ENCODE measurements at places on chromosomes 4 and X.

GRCh38 chrX:41381685-41382084, 47.7 kb downstream of the DDX3X start:
- DNase-seq: no peak

GRCh38 chr4:178185517-178185916, 743.3 kb upstream of the AGA start:
- no peak for DNase-seq

GRCh38 chrX:129653971-129654651, 645 bp downstream of the APLN start:
- DNase-seq: no peak

GRCh38 chr4:170775851-170776250, 686.1 kb upstream of the AADAT start:
- DNase-seq: no peak

DNA sequence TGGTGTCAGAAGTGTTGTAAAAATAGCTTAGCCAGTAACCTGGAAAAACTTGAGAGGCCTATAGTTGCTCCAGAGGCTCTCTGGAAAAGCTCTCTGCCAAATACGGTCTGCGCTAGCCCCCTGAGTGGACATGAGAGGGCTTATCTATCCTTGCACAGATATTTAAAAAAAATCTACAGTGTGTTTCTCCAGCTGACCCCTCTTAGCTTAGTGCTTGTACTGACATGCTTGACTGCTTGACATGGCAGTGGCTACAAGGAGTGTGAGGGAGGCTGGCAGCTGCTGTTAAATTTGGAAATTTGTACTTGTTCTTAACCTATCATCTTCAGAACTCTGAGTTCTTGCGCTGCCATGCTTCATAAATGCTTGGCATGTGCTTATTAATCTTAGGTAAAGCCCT, 229.2 kb downstream of the RBMX2 start:
- no peak for DNase-seq

DNA sequence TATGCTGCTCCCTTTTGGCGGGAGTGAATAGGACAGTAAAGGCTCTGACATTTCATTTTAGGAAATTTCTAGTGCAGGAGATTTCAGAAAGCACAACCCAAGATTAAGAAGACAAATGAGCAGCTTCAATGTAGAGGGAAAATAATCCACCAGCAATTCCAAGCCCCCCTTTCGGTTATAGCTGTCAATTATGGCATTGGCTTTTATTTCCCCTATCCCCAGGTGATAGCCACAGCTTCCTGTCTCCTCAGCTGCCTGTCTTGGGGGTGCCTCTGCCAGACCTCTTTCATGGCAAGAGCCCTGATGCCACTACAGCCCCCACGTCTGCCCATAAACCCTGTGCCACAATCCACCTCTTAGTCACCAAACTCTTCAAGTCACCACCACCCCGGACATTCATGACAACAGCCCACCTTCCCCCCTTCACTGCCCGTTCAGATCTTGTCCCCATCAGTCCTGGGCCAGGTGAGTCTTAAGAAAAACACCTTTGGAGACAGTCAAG, 48.4 kb upstream of the CLNK start:
- DNase-seq: no peak

DNA sequence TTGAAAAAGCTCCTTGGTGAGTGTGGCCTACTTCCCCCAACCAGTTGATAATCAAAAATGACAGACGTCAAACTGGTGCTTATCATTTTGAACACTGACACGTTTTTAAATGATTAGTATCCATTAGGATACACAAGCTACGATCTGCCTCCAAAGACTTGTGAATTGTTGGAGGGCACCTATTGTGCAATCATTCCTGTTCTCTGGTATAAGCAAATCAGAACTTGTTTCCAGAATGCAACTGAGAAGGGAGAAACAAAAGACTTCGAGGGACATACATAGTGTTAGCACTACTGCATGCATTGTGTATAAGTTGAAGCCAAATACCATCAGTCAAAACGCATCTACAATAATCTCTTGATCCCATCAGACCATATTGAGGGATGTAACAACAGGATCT, 11.6 kb downstream of the NPY2R start:
- DNase-seq: no peak

- no peak for DNase-seq
Observed at GRCh38 chr4:39365360-39365759, 802 bp downstream of the RFC1 start.

GRCh38 chr4:62644372-62644771, 1444.2 kb downstream of the ADGRL3 start:
- no peak for DNase-seq

DNA sequence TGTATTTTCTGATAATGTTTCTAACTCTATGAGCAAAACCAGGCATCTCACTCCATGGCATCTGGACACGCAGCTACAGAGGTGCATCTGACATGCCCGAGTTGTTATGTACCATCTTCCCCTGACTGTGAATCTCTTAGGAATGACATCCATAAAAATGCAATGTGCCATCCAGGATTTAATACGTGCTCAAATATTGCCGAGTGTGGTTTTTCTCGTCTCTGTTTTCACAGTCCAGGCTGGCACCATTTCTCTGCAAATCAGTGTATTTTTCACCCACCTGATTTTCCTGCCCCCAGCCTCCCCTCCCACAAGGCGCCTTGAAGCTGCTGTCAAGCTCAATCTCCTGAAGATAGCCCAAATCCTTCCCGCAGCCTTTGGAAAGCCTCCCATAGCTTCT, 154.6 kb downstream of the DHRSX start:
- no peak for DNase-seq

DNA sequence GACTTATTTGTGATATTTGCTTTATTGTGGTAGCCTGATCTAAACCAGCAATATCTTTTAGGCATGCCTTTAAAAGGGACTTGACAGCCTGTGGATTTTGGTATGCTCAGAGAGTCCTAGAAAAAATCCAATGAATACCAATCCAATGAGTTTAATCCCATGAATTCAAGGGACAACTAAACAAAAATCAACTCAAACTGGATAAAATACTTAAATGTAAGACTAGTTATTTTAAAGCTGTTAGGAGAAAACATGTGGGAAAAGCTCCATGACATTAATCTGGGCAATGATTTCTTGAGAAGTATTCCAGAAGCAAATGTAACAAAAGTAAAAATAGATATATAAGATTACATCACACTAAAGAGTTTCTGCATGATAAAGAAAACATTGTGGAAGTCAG, 711.5 kb upstream of the PITX2 start:
- no peak for DNase-seq

- no peak for DNase-seq
Observed at GRCh38 chr4:41718907-41719306, 29.6 kb downstream of the PHOX2B start.

DNA sequence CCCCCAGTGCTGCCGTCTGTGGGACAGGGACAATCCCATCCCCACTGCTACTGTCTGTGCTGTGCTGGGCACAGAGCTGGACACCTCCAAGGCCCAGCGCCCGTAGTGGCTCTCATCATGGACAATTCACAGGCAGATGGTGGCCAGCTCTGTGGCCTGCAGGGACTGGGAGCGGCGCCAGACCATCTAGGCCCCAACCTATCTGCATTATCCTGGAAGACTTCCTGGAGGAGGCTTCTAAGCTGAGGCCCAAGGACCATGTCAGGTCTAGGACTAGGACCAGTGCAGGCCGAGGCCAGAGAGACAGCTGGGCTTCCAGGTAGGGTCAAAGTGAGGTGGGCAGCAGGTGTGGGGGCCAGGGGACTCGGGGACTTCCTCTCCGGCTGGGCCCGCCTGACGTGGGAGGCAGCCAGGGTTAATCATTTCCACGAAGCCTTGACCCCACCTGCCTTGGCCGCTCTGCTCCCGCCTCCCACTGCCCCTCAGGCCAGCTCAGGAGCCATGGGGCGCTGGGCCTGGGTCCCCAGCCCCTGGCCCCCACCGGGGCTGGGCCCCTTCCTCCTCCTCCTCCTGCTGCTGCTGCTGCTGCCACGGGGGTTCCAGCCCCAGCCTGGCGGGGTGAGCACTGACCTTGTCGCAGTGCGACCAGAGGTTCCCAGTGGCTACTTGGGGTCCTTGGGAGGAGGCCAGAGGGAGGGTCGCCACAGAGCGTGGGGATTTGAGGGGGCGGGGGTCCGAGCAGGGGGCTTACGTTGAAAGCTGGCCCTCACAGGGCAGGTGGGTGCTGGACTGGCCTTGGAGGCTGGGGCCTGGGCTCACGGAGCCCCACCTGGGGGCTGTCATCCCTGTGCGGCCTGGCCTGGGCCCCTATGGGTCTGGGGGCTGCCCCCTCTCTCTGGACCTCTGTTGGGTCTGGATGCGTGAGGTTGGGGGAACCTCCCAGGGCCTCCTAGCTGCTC, at the start of gene HGFAC:
Gene HGFAC, plus strand, starts transcription at position 468 of the 959 bp plus-strand sequence. Its CDS starts 34 bp downstream, at position 502.
- DNase-seq: no peak

GRCh38 chr4:184668511-184669114, 19.1 kb downstream of the PRIMPOL start:
- no peak for DNase-seq

DNA sequence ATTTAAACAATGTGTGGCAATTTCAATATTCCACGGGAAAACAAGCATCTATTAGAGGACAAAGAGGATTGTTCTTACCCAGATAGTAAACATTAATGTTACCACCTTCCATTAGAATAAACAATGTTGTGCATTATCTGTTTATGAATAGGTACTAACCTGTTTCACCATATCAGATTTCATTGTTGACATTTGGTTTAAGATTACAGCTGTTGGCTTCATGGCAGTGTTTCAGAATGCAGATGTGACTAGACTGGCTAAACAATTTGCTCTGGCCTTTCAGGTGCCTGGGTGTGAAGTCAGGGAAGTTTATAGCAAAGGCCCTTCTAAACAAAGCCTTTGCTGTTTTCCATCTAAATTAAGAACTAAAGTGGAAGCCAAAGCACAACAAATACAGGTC, 464.7 kb upstream of the FAM47C start:
- DNase-seq: no peak

Measured in stimulated activated CD4-positive, alpha-beta T cell treated with anti-CD3 and anti-CD28 coated beads, TNF-alpha, amount 100 ng/mL, for 48 hours (primary cell).